Pulmonary artery endothelial cell (primary cell): ENCODE measurements at places on chromosomes 2 and 18.

DNA sequence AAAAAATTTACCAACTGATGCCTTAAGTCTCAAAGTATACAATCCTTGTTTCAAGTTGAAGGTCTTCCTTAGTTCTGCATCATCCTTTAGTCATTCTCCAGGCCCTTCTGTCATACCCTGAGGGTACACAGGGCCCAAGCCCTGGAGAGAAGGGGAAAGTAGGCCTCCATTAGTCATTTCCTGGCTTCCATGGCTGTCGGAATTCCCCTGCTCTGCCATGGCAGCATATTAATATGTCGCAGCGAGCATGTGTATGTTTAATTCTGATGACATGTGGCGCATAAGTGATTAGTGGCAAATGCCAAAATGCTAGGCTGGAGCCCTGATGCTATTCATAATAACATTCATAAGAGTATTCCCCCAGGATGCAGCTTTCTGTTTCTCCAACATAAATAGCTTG is 22.1 kb downstream of the GPR39 start:
- DNase-seq = peak; percentile 43

- no peak for DNase-seq
Measured at GRCh38 chr2:200130762-200131166, 175.4 kb downstream of the MAIP1 start.

GRCh38 chr2:233351423-233351822 is 2.9 kb upstream of the DGKD start:
- no peak for DNase-seq

GRCh38 chr18:1294229-1294628 is 389.6 kb downstream of the ADCYAP1 start:
- DNase-seq = no peak

- DNase-seq = no peak
Measured at GRCh38 chr2:14759082-14759481, 126.6 kb downstream of the LRATD1 start.
